ENCODE measurements at places on chromosomes 4 and X. TPM values are rescaled to one million over a fixed set of nuclear protein-coding genes. Genes with fewer than 3 reads are reported as not detected.

MAGEA10 gene
- total RNA-seq: not detected

PNMA3 gene
- not detected for total RNA-seq

BTC gene
- total RNA-seq: not detected

GABRG1 gene
- not detected for total RNA-seq

SLC9A7 gene
- total RNA-seq: 1.2 TPM

HTT gene
- total RNA-seq: 6.4 TPM

SPIN2A gene
- not detected for total RNA-seq

CLGN gene
- 18.1 TPM for total RNA-seq

HDAC6 gene
- total RNA-seq: 16.1 TPM

DNA sequence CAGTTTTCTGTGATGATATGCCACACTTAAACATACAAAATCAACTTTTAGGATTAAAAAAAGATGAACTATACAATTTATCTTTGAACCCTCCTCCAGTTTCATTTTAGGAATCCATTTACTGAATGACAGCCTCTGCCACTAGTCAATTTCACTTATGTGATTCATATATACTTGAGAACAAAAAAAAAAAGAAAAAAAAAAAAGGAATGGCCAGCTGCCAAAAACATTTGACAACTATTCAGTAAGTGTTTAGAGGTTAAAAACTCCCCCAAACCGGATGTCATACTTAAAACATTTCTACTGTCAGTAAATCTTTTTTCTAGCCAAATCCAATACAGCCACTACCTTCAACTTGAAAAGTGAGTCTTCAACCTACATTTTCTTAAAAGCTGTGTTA lies 266.7 kb upstream of the MAGEB2 start:
- DNase-seq: no peak

- peak; percentile 0 for DNase-seq
These were observed 48.8 kb downstream of the HS6ST2 start for GRCh38 chrX:132909643-132910042.

DNA sequence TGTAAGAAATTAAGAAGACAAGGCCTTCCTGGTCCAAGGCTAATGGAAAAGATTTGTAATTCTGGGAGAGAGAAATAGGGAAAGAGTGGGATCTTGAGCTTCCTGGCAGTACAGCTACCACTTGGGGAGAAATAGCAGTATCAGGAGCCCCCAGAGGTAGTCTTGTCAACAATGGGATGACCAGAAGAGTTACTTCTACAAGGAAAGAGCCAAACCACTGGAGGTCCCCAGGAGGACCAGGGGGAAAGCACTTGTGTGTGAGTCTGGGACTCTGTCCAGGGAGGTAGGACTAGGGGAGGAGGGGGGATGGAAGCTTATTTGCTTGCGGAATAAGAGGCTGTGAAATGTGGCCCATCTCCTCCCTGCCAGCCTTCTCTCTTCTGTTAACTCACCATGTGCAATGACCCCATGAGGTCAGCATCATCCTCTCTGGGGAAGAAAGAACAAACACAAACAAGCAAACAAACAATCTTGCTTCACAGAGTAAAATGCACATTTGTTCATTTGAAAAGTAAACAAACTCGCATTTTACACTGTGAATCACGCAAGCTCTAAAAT lies 160.1 kb downstream of the STK32B start:
- DNase-seq: no peak

DNA sequence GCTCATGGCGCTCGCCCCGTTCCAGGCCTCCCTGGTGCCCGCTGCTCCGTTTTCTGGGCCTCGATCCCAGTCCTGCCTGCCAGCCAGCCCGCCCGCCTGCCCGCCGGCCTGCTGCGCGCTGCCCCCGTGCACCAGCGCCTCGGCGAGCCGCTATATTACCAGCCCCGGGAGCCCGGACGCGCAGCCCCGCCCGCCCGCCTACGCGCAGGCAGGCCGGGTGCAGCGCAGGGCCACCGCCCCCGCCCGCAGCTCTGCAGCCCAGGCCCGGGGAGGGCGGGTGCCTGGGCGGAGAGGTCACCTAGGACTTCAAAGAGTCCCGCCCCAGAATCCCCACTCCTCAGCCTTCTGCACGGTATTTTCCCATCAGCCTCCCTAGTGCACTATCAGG lies at the start of gene MAOB:
Gene MAOB, minus strand, starts transcription at position 157 of the 388 bp plus-strand sequence. Its CDS starts 151 bp downstream, at position 6.
- peak; percentile 57 for DNase-seq

- no peak for DNase-seq
These were observed 89.3 kb upstream of the CYLC1 start for GRCh38 chrX:83771664-83772063.

DNA sequence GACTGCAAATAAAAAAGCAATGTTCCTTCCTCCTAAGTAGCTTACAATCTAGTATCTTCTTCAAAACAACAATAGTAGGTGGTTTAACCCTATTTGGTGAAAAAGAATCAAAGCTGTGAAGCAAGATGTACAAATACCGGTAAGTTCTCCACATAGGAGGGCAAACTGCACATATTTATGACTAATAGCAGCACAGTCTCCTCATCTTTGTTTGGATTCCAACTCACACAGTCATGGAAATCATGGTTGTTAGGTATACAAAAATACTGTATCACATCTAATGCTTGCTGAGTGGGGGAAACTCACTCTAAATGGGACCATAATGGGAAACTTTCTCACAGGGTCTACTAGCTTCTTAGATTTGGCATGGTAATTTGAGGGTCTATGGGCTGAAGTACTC lies 597.2 kb downstream of the INPP4B start:
- DNase-seq: no peak

- DNase-seq: no peak
These were observed 68.2 kb downstream of the ZNF827 start for GRCh38 chr4:145870155-145871020.

DNA sequence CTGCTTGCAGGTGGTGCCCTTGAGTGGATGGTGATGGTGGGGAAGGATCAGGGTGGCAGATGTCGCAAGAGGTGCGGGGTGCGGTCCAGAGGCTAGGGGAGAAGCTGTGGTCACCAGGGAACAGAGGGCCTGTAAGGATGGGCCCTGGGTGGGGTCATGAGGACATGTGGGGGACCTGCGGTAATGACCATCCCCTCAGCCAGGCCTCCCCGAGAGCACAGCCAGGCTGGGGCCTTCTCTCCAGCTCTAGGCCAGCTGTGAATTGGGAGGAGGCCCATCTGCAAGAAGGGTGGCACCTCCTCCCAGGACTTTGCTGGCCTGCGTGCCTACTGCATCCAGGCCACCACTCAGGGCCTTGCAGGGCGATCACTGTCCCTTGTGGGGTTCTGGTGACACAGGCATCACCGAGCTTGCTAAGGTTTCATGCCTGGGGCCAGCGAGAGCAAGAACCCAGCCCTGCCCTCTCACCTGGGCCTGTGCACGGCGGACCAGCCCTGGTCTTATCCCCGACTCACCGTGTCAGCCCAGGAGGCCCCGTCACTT lies 34.1 kb upstream of the MXD4 start:
- DNase-seq: no peak

DNA sequence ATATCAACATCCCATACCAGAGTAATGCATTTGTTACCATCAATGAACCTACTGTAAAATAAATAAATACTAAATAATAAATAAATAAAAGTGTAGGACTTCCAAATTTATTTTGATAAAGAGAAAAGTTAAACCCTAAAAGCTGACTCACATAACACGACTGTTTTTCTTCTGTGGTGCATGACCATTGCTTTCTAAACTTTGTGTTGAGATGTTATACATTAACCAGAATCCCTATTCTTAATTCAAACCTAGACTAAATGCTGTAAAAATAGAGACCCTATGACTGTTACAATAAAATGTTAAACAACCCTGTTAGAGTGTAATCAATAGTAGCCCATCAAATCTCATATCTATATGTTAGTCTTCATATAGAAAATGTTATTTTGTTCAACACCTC lies 20.9 kb upstream of the PRMT9 start:
- DNase-seq: no peak

GRCh38 chr4:124804041-124804440 lies 91.5 kb upstream of the ANKRD50 start:
- DNase-seq: no peak

DNA sequence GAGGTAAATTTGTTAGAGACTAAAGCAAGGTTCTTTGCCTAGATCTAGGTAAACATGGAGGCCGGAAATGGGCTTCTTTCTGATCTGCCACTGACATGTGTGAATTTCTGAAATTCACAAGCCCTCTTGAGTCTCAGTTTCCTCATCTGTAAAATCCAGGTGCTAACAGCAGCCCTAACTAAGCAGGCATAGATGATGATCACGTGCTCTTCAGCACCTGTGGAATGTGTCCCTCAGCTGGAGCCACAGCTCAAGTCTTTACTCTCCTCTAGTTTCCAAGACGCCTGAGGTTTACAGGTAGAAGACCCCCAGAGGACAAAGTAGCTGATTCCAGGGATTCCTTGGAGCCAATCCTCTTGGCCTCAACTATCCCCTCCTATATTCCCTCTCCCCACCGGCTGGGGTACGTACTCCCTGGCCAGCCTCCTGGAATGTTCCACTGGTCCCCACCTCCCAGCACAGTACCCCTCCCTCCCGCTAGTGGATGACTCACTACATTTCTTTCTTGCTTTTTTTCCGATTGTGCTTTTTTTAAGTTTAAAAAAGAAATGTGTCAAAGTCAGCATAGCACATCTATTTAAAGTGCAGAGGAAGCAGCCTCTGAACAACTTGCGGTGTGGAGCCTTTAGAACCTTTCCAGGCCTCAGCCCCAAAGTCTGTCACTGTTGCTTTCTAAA lies 98.4 kb downstream of the PHKA2 start:
- DNase-seq: no peak

DNA sequence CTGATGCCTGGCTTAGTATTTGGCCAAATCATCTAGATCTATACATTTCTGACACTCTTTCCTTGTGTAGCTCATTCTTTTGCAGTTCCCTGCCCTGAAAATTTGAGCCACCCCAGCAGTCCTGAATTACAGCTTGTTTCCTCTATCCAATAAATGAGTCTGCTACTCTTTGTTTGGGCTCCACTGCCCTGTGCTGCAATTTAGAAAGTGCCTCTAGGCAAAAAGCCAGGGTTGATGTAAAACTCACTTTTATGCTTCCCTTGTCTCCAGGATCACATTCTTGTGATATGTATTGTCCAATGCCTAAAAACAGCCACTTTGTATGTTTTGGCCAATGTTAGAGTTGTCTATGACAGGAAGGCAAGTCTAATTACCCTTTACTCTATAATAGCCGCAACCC lies 101.7 kb upstream of the MAP3K15 start:
- DNase-seq: no peak

GRCh38 chr4:1460967-1461868 lies 55.0 kb upstream of the NKX1-1 start:
- no peak for DNase-seq

GRCh38 chr4:64503416-64503815 lies 94.2 kb upstream of the TECRL start:
- DNase-seq: no peak

DNA sequence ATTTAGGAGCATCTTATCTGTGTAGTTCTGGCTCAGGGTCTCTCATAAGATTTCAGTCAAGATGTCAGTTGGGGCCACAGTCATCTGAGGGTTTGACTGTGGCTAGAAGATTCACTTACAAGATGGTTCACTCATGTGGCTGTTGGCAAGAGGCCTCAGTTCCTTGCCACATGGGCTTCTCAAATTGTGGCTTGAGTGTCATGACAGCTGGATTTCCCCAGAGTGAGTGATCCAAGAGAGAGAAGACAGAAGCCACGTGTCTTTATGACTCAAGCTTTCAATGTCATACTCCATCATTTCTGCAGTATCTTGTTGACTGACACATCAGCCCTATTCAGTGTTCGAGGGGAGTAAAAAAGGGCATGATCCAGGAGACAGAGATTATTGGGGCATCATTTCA lies 131.3 kb upstream of the AP1S2 start:
- no peak for DNase-seq

GRCh38 chr4:152565333-152565732 lies 29.4 kb upstream of the FBXW7 start:
- DNase-seq: no peak

DNA sequence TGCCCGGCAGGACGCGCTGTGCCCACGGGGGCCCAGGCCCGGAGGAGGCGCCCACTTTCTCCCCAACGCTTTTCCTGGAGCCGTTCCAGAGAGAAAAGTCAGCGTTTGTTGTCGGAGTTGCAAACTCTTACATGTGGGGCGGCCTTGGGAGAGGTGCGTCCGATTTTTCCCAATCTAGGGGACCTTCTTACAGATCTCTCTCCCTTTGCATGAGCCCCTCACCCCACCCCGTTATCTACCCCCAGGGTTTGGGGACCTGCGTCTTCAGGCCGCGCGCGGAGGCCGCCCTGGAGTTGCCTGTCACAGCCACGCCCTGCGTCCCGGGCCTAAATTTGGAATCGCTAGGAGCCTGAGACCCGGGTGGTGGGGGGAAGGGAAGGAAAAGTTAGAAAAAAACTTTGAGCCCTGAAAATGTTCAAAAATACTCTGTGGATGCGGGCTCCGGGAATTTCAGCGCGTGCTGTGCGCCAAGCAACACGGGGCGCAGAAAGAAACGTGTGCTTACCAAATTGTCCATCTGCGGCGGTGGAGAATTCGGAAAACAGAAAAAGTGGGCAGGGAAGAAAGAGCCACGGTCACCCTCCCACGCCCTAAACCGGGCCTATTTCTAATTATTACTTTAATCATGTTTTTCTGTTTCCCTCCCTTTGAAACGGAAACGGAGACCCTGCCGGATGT lies 587 bp downstream of the CD99 start:
- peak; percentile 83 for DNase-seq

DNA sequence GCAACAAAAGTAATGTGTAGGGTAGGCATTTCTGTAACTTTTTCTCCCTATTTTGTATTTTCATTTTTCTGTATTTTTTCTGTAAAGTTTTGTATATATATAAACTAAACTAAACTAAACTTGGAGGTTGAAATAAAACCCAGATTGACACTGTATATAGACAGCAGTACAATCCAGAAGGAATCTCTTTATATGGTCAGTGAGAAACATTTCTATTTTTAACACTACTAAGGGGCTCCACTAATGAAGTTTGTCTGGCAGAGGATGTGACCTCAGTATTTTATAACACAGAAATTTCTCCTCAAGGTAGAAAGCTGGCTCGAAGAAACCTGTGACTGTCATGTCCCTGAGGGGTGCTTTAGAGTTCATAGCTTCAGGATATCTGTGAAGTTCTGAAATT lies 959.2 kb downstream of the ADGRL3 start:
- no peak for DNase-seq

Measured in MG63 (cell line).